B cell (primary cell): ENCODE measurements at places on chromosomes 5 and 9.

DNA sequence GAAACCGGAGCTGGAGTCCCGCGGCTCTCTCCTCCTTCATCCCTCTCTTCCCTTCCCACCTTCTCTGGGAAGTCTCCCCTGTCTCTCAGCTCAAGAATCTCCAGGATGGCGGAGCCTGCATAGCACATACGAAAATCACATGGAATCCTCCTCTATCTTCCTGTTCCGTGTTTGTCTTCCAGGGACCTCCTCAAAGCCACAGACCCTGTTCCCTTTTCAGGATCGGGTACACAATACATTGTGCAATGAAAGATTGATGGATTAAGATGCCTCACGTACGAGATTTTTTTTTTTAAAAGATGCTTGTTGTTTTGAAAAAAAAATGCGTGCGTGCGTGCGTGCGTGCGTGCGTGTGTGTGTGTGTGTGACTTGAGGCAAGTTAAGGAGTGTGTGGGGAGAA, 46.6 kb upstream of the OLFM1 start:
- DNase-seq = no peak

GRCh38 chr5:108654051-108654450, 93.6 kb upstream of the FER start:
- no peak for DNase-seq

DNA sequence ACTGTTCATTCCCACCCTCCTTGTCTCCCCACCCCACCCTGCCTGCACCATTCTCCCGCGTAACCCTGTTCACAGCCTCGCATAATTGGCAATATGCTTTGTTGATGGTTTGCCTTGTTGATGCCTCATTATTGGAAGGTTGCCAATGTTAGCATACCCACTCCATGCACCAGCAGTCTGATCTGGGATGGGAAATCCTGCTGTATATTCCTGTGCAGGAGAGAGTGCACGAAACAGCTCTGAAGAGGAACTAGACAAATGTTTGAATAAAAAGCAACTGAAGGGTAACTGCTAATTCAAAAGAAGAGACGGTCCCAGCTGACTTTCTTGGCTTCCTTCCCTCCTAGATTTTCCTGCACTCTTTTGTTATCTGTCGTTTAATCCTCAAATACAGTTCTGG, 271.7 kb upstream of the TLE4 start:
- no peak for DNase-seq

DNA sequence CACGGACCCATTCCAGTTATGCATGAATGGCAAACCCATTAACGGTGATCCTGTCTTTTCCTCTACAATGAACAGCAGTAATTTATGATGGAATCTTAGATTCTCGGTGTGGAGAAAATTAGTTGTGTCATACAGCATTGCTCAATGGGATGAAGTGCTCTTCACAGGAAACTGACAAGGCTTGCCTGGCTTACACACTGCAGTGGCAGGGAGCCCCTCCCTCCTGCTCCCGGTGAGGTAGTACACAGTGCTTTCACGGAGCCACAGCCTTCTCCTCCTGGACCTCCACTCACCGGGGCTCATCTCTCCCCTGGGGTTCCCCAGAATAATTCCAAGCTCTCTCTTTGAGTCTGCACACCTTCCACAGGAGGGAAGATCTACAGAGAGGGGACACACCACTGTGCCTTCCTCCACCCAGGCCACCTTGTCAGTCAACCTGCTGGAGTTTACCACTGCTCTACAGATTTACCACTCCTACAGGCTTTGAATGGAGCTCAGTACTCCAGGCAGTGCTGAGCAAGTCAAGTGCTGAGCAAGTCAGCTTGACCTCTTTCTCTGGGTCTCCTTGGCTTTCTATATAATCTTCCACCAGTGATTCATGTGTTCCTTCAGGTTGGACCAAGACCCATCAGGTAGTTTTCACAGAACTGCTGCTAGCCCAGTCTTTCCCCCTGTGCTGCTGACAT, 59.1 kb upstream of the TBC1D2 start:
- DNase-seq = no peak

DNA sequence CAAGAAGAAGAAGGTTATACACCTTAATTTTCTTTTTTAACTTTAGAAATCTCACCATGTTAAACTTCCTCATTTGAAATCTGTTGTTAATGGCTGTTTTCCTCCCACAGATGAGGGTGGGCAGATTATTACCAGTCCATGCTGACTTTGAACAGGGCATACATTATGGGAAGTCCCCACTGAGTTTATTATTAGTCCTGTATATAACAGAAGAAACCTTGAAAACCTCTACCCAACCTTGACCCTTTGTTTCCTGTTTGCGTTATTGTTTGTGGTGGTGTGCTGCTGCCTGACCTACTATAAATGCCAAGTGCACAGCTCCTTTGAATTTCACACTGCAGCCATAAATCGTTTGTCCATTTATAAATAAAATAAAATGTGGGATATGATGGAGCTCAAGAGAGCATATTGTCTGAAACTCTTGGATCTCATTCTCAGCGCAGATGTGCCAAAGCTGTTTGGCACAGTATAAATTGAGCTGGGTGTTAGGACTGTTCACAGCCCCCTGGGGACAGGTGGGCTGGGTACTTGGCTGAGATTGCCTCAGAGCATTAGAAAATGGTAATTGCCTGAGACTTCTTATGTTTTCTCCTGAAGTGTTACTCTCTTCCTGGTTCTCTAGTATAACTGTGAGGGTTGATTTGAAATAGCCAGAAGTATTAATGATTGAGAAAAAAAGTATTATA, 139.6 kb downstream of the SPATA31D1 start:
- peak; percentile 81 for DNase-seq

DNA sequence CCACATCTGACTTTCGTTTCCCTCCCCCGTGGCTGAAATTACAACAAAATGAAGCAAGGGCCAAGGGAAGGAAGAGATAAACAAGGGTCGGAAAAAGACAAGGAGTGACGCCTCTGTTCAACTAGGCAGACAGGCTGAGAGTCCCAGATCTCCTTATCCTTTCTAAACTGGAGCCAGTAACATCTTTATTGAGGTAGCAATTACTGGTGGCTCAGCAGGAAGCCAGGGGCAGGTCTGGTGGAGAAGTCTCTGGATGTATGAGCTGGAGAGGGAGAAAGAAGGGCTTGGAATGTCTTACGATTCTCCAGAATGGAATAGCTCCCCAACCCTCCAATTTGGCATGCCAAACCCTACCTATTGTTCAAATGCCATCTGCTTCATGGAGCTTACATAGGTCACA, 190.8 kb upstream of the BRINP1 start:
- no peak for DNase-seq
